T-cell (primary cell): ENCODE measurements at places on chromosomes 12 and 14.

DNA sequence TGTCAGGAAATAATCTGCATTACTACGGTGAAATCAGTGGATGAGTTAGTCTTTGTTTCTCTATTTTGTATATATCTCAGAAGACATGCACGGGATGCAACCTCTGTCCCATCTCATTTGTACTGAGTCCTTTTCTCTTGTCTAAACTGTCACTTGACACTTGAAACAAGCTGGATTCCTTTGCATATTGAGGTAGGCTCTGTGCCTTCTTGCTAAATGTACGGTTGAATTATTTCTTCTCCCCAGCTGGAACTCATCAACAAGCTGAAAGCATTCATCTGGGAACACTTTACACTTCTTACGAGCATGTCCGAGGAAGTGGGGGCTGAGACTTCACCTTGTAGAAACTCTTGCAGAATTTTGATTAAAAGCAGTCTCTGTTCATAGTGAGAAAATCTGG lies 119.5 kb downstream of the VEZT start:
- no peak for DNase-seq

DNA sequence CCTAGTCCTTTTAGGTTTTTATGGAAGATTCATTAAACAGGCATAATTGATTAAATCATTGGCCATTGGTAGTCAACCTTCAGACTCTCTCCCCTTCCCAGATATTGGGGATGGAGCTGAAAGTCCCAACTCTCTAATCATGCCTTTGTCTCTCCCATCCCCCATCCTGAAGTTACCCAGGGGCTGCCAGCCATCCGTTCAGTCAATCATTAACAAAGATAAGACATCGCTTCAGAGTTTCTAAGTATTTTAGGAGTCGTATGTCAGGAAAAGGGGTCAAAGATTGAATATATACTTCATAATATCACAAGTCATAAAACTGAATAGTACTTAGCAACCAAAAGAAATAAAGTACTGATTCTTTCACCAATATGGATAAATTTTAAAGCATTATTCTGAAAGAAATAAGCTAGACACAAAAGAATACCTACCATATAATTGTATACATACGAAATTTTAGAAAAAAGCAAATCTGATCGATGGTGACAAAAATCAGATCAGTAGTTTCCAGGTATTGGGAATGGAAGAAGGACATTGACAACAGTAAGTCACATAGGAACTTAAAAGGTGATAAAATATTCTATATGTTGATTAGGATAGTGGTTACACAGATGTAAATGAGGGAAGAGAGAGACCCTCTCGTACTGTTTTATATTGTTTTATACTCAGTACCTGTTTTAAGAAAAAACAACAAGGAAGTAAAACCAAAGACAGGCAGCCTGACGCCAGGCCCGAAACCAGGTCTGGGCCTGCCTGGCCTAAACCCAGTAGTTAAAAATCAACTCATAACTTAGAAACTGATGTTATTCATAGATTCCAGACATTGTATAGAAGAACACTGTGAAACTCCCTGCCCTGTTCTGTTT lies 414.4 kb downstream of the DAD1 start:
- no peak for DNase-seq

DNA sequence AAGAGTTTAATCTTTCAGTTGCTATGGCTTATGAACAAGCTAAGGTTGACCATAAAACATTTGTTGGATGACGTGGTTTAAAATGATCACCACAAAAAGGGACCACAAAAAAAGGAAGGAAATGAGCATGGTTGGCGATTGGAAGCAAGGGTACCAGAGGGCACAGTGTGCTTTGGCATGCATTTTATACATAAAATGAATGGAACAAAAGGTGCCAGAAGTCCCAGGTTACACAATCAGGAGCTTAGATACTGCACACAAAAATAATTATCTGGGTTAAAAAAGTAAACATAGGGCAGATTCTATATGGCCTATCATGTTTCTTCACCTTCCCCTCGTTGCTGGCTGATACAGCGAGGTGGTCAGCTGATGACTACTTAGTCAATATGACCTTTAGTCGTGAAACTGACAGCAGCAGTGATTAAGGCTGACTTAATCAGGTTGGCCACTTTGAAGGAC lies 50.7 kb downstream of the ZC3H14 start:
- no peak for DNase-seq

GRCh38 chr12:53172352-53172751 lies 8.2 kb upstream of the ZNF740 start:
- DNase-seq, result no peak

DNA sequence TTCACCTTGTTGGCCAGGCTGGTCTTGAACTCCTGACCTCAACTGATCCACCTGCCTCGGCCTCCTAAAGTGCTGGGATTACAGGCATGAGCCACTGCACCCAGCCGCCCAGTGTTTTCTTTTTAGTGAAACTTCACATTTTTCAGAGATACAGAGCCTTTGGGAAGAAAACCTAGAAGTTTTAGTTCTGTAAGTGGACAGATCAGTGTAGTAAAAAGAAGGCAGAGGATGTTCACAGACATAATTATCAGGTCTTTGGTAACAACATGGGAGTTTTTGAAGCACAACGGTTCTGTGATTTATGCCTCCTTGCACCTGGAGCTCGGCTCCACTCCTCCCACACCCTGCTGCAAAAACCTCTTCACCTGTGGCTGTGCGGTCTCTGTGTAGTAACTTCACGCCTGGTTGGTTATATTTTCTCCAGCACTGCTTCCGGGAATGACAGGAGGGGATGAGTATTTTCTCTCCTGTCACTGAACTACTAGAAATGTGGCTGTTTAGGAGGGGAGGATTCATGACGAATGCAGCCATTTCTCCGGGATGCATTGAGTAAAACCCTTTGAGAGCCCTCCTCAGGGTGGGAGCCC lies 67.0 kb downstream of the ARF6 start:
- peak; percentile 36 for DNase-seq

DNA sequence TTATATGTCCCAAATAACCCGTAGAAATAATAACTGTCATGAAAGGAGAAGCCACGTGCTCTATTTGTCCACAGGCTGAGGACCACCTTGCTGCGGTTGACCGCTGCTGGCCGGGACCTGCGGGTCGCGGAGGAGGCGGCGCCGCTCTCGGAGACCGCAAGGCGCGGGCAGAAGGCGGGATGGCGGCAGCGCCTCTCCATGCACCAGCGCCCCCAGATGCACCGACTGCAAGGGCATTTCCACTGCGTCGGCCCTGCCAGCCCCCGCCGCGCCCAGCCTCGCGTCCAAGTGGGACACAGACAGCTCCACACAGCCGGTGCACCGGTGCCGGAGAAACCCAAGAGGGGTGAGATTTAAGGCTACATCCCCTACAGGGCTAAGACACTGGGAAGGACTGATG lies 21.0 kb downstream of the RPGRIP1 start:
- peak; percentile 5 for DNase-seq

- no peak for DNase-seq
Observed at GRCh38 chr14:105490267-105490571, 827 bp upstream of the TEDC1 start.

GRCh38 chr14:35133542-35134328 lies 11.4 kb downstream of the PRORP start:
- no peak for DNase-seq

DNA sequence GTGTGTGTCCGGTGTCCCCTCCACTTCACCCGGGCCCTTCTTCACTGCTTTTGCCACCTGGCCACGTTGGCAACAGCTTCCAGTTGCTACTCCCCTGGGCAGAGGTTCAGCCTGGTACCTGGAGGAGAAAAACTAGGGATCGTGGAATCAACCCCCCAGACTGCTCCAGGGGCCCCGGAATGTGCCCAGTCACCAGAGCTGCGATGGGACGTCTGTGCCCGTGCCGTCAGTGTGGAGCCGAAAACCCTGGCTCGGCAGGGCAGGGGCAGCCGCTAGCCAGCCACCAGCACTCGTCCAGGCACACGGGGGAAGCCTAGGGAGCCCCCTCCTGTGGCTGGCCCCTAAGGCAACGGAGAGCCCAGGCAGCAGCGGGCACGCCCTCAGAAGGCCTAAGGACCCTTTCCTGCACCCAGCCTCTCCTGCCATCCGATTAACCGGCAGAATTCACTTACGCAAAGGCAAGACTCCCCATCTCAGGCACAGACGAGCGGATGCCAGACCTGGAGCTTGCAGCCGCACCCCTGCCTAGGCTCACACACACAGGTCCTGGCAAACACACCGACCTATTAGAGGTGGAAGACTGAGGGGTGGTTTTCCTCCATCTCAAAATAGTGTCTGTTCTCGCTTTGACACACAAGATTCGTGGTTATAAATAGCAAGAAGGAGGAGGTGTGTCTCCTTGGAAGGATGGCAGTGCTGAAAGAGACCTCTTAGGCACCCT lies 62.6 kb downstream of the FBXL14 start:
- no peak for DNase-seq

GRCh38 chr12:48160046-48160445 lies 2.7 kb upstream of the ASB8 start:
- no peak for DNase-seq

DNA sequence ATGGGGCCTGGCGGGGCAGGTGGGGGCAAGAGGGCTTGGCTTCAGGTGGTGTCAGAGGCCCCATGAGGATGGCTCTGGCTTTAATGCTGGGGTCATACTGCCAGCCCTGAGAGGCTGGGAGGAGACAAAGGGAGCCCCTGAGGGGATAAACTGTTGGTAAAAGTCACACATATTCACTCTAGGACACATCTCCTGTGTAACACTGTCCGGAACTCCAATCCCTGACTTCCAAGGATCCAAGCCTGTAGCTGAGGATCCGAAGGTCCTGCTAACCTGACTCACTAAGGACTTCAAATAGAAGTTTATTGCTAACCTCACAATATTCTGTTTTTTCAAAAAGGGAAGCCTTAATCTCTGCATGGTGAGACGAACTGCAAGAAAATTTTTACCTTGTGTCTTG lies 39.2 kb upstream of the GPR68 start:
- DNase-seq, result no peak

- DNase-seq, result no peak
Observed at GRCh38 chr14:33521192-33521591, 429.7 kb downstream of the EGLN3 start.

- no peak for DNase-seq
Observed at GRCh38 chr12:124165695-124166094, 129.2 kb upstream of the RFLNA start.

DNA sequence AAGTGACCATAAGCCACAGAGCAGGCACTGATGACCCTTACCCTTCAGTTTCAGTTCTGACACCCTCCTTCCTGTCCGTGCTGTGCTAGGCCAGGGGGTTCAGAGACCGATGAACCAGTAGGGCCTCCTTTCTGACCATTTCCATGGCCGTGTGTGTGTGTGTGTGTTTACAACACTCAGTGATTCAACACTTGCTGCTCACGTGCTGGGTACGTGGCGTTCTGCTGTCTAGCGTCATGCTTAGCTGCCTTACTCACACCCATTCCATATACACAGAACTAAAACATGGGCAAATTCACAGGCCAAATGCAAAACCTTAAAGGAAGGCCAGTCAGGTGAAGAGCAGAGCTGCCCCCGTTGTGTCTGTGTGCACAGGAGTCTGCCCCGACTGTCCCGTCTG lies 67.5 kb downstream of the DNAH10 start:
- no peak for DNase-seq

DNA sequence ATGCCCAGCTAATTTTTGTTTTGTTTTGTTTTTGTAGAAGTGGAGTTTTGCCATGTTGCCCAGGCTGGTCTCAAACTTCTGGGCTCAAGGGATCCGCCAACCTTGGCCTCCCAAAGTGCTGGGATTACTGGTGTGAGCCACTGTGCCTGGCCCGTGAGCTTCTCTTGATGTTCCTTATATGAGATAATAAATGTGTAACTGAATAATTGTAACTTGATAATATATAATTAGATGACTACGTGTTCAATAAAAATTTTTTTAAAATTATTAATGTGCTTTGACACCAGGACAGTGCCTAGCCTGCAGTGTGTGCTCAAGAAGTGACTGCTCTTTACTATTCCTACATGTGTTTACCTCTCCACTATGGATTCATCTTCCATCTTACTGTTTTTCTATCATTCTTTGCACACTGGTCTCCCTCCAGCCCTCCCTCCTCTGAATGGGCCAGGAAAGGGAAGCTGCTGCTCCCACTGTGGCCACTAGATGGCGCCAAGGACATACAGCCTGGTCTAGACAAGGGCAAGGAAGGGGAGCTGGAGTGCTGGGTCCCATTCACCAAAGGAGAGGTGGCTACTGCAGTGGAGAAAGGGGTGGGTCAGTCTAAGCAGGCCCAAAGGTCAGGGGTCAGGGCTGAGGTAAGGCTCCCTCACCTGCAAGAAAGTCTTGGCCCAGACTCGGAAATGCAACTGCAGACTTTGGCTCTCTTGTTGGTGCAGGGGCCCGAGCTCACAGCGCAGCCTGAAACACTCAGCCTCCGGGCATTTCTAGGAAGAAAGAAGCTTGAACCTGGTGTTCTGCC lies 14.7 kb upstream of the ZNF385A start:
- DNase-seq, result peak; percentile 74

- DNase-seq, result no peak
Observed at GRCh38 chr12:108649669-108650068, 16.0 kb upstream of the SELPLG start.

DNA sequence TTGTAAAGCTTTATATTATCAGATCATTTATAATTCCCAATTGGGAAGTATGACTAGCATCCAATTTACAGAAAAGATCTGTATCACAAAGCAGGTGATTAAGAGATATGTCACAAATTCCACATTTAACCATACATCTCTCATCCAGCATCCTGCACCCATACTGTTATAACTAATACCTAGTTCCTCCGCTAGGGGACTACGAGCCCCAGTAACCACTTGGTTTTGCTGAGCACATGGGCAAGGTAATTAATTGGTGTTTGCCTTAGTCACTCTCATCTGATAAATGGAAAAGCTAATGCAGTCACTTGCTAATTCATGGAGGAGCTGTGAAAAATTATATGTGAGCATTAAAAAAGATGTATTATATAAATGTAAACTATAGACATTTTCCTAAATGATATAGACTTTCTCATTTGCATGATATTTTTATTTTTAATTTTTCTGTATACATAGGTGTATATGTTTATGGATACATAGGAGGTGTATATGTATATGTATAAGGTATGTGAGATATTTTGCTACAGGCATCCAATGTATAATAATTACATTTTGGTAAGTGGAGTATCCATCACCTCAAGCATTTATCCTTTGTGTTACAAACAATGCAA lies 1031.8 kb downstream of the GALC start:
- DNase-seq, result no peak

GRCh38 chr12:43147878-43148277 lies 404.1 kb downstream of the ADAMTS20 start:
- DNase-seq, result no peak
